SJCRH30 (cell line): ENCODE measurements at places on chromosomes 3 and 15. TPM values are rescaled to one million over a fixed set of nuclear protein-coding genes. Genes with fewer than 3 reads are reported as not detected.

Gene DMXL2
- total RNA-seq, result 16.7 and 22.4 TPM in 2 replicates

GRCh38 chr3:50423543-50423942 is 64.2 kb upstream of the TMEM115 start:
- peaks cover 11% of the 10 kb centered on the region; the same call in 1 of the 2 replicates for H3K27me3 ChIP-seq
- H3K4me1 ChIP-seq, result no peaks in the 10 kb centered on the region
- H3K4me3 ChIP-seq, result no peak overlapping the region
- H3K27ac ChIP-seq, result no peak overlapping the region

DNA sequence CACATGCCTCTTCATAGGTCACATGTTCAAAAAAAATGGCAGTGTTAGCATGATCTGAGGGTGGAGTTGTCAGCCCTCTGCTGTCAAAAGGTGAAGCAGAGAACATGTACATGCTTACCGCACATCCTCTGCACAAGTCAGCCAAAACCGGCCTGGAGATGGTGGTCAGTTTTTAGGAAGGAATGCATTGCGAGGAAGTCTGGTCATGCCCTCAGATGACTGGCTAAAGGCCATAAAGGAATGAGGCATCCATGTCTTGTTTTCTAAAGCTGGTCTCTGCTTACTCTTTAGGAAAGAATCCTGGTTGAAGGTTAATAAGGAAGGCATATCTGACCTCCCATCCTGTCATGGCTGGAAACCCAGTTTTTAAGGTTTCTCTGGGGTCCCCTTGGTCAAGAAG is 292.0 kb upstream of the CCDC54 start:
- H3K4me3 ChIP-seq, result no peak overlapping the region
- no peak overlapping the region for H3K27ac ChIP-seq
- DNase-seq, result no peak
- H3K27me3 ChIP-seq, result no peaks in the 10 kb centered on the region
- H3K4me1 ChIP-seq, result no peaks in the 10 kb centered on the region

Gene COPS2
- 85.8 and 103 TPM in 2 replicates for total RNA-seq

DNA sequence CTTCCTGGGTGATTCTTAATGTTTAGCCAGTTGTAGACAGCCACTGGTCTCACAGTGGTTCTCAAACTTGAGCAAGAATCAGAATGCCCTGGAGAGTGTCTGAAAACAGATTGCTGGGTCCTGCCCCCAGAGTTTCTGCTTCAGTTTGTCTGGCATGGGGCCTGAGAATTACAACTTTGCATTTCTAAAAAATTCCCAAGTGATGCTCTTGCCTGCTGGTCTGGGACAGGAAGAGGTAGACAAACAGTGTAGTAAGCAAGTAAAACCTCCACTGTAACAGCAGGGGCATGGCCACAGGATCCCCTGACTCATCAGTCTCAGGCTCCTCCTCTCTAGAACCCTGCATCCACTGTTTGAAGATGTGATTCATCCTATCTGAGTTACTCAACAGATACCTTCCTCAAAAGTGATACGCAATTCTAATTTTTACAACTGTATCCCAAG is 36.5 kb downstream of the DZIP1L start:
- H3K27ac ChIP-seq, result no peak overlapping the region
- no peak overlapping the region for H3K4me3 ChIP-seq
- peaks cover 16% of the 10 kb centered on the region for H3K36me3 ChIP-seq
- peak; percentile 10 for DNase-seq
- peaks cover 19% of the 10 kb centered on the region for H3K4me1 ChIP-seq
- H3K27me3 ChIP-seq, result no peaks in the 10 kb centered on the region

DNA sequence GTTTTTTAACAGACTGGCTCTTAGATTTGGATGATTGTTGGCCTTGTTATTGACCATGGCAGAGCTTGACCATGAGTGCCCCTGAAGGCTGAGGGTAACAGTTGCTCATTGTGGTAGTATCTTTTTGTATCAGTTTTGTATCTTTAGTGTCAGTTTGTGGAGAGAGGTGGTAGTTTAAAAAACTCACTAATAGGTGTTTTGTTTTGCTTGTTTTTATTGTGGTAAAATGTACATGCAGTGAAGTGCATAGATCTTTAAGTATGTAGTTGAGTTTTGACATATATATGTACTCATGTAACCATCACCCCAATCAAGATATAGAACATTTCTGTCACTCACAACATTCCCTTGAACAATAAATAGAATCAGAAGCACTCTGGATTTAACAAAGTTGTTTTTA is 9.8 kb downstream of the GMPS start:
- no peaks in the 10 kb centered on the region for H3K36me3 ChIP-seq
- no peak for DNase-seq
- no peak overlapping the region for H3K27ac ChIP-seq
- H3K4me1 ChIP-seq, result no peaks in the 10 kb centered on the region
- H3K4me3 ChIP-seq, result no peak overlapping the region
- H3K27me3 ChIP-seq, result no peaks in the 10 kb centered on the region

Gene TMEM40
- 0.10 TPM in 1 of 2 replicates, not detected in the other for total RNA-seq

- no peaks in the 10 kb centered on the region for H3K27me3 ChIP-seq
- no peaks in the 10 kb centered on the region for H3K36me3 ChIP-seq
- DNase-seq, result no peak
- H3K27ac ChIP-seq, result no peak overlapping the region
Measured at GRCh38 chr3:148087601-148088371, 609.9 kb upstream of the AGTR1 start.

DNA sequence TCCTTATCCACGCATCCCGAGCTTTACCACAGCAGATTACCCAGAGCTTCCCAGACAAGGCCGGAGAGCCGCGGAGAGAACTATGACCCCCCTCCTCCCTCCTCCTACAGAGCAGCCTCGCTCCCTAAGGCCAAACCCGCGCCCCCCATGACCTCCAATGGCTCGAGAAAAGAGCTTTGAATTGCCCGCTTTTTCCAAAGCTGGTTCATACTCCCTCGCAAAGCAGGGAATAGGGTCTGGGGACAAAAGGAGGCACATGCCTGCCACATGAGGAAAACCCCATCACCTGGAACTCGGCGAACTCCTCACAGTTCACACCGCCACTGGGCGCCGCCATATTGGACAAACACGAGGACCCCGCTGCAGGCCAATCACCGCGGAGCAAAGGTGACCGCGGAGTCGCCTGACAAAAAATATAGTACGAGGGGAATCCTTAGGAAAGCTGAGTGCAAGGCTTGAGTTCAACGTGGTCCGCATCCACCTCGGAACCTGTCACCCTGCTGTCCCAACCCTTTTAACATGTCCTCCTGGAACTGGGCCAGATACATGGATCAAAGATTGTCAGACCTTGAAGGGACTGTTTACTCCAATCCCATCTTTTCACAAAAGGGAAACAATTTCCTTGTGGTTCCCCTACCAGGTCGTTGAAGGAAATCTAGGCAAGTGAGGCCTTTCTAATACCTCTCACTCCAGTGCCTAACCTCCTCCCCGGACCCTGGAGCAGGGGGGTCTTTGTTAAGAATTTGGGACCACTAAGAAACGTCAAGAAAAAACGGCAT is at the start of gene MIX23:
Gene MIX23, minus strand, starts transcription at position 344 of the 779 bp plus-strand sequence. Its CDS starts 7 bp downstream, at position 337.
- H3K27me3 ChIP-seq, result no peaks in the 10 kb centered on the region
- H3K4me1 ChIP-seq, result peaks cover 6% of the 10 kb centered on the region; the same call in 1 of the 2 replicates
- peak within 1 kb of the TSS; percentile 64 for H3K27ac ChIP-seq
- peak within 1 kb of the TSS; percentile 71 for H3K4me3 ChIP-seq
- H3K36me3 ChIP-seq, result 0 out of 2 replicates have a peak, but pooled peaks cover 4% of the 10 kb centered on the region

Gene SMARCC1
- total RNA-seq, result 89.8 and 103 TPM in 2 replicates

DNA sequence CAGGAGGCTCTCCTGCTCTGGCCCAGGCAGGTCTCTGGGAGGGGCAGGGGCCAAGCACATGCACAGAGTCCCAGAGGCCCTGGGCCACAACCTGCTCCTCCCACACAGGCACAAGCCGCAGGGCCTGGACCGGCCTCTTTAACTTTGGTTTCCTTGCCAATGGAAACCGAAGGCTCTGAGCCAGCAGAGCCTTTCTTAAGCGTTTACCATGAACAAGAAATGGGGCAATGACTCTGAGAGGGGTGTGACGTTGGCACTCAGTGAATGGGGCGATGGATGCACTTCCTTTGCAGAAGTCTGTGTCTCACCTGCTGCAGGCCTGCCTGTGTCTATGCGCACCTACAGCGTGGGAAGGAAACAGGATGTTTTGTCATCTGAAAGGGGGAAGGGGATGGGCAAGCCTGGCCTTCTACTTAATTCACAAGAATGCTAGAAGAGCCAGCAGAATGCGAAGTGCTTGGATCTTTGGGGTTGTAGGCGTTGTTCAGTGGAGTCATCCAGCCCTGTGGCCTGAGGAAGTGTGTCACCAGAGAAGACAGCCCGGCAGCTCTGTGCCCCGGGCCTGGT is 41.8 kb downstream of the IFT122 start:
- no peak overlapping the region for H3K27ac ChIP-seq
- H3K36me3 ChIP-seq, result peaks cover 5% of the 10 kb centered on the region; the same call in 1 of the 2 replicates
- H3K27me3 ChIP-seq, result no peaks in the 10 kb centered on the region
- no peak for DNase-seq
- H3K4me1 ChIP-seq, result no peaks in the 10 kb centered on the region

- no peaks in the 10 kb centered on the region for H3K4me1 ChIP-seq
- no peaks in the 10 kb centered on the region for H3K36me3 ChIP-seq
- no peaks in the 10 kb centered on the region for H3K27me3 ChIP-seq
- DNase-seq, result no peak
Measured at GRCh38 chr3:72287956-72288355, 503.0 kb upstream of the PROK2 start.

DNA sequence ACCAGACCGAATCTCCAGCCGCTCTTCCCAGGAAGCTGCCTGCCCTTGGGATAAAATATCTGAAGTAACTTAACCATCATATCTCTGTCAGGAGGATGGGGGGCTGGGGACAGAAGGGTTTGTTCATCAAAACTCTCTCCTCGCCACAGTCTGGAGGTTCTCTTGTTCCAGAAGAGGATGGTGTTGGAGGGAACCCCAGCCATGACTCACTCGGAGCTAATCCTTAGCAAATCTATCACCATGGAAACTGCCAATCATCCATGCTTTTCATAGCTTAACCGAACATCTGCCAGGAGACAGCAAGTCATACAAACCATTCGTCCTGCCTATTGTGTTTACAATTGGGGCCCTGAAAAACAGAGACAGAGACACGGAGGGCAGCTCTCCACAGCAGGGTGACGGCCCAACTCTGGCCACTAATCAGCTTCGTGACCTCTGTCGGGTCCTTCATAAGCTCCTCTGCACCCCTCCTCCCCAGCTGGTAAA is 73.8 kb upstream of the HEG1 start:
- peak overlapping the region; percentile 92 for H3K27ac ChIP-seq
- DNase-seq, result peak; percentile 96
- peak overlapping the region; percentile 24 for H3K4me3 ChIP-seq

GRCh38 chr3:116129187-116129946 is 315.9 kb downstream of the LSAMP start:
- no peaks in the 10 kb centered on the region for H3K36me3 ChIP-seq
- DNase-seq, result no peak
- no peak overlapping the region for H3K4me3 ChIP-seq

- peaks cover 4% of the 10 kb centered on the region; the same call in 1 of the 2 replicates for H3K4me1 ChIP-seq
- H3K4me3 ChIP-seq, result no peak overlapping the region
- no peak overlapping the region for H3K27ac ChIP-seq
- peaks cover 4% of the 10 kb centered on the region; the same call in 1 of the 2 replicates for H3K36me3 ChIP-seq
- no peaks in the 10 kb centered on the region for H3K27me3 ChIP-seq
Measured at GRCh38 chr3:47291158-47291753, 8.5 kb downstream of the KLHL18 start.

- no peak overlapping the region for H3K27ac ChIP-seq
- H3K36me3 ChIP-seq, result no peaks in the 10 kb centered on the region
- H3K27me3 ChIP-seq, result no peaks in the 10 kb centered on the region
- DNase-seq, result no peak
Measured at GRCh38 chr3:98433764-98434163, 29.2 kb upstream of the OR5K1 start.

- H3K4me3 ChIP-seq, result no peak overlapping the region
- H3K4me1 ChIP-seq, result no peaks in the 10 kb centered on the region
- no peaks in the 10 kb centered on the region for H3K27me3 ChIP-seq
- H3K27ac ChIP-seq, result no peak overlapping the region
- no peak for DNase-seq
- no peaks in the 10 kb centered on the region for H3K36me3 ChIP-seq
Measured at GRCh38 chr3:18847583-18848197, 300.6 kb upstream of the KCNH8 start.

DNA sequence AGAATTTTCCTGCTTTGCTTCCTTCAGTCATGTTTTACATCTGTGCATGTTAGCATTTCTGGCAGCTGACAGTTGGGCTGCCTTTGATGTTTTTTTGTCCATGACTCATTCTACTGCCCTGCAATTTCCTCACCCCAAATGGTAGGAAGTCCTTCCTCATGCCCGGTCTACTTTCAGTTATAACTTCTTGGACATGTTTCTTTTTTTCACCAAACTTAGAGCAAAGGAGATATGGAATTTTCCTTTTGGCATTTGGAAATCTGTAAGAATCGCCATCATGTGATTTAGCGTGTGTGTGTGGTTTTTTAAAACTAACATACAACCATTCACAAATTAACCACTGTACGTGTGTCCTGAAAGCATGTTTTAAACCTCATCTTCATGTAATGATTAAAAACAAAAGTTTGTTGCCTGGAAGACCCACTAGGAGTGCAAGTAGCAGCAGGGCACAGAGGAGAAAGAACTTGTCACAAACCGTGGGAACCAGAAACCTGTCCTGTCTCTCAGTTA is 430.7 kb upstream of the CFAP20DC start:
- no peaks in the 10 kb centered on the region for H3K27me3 ChIP-seq
- H3K4me3 ChIP-seq, result no peak overlapping the region
- H3K36me3 ChIP-seq, result no peaks in the 10 kb centered on the region
- peak; percentile 1 for DNase-seq
- H3K27ac ChIP-seq, result no peak overlapping the region
- no peaks in the 10 kb centered on the region for H3K4me1 ChIP-seq

GRCh38 chr3:51933471-51934138 is 8.1 kb downstream of the RRP9 start:
- H3K36me3 ChIP-seq, result peaks cover 40% of the 10 kb centered on the region
- H3K4me3 ChIP-seq, result no peak overlapping the region
- no peaks in the 10 kb centered on the region for H3K27me3 ChIP-seq
- no peak for DNase-seq

Gene SPSB4
- 101 and 106 TPM in 2 replicates for total RNA-seq

Gene MOBP
- 0.04 TPM in 1 of 2 replicates, not detected in the other for total RNA-seq

DNA sequence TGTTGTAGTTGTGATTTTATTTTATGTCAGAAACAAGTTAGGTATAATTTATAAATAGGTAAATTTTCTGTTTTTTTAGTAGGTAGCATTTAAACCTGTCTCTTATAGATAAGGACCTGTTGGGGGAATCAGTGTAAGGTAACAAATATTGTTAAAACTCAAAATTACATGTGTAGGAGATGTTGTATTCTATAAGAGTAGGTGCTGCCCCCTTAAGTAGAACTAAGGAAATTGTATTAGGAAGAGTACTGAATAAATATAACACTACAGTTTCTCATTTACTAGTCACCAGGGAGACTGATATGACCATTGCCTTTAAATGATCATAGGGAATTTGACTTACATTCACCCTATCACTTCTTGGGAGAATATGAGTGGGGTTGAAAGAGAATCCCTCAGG is 31.2 kb downstream of the SLC25A36 start:
- H3K4me3 ChIP-seq, result no peak overlapping the region
- peaks cover 25% of the 10 kb centered on the region for H3K36me3 ChIP-seq
- no peak overlapping the region for H3K27ac ChIP-seq
- DNase-seq, result peak; percentile 24

Gene PRRT3
- total RNA-seq, result 1.3 and 2.1 TPM in 2 replicates

- no peak for DNase-seq
- H3K36me3 ChIP-seq, result no peaks in the 10 kb centered on the region
- peaks cover 8% of the 10 kb centered on the region for H3K4me1 ChIP-seq
Measured at GRCh38 chr3:173618703-173619102, 221.2 kb downstream of the NLGN1 start.

Gene MUSTN1
- total RNA-seq, result 35.7 and 38.6 TPM in 2 replicates
